ENCODE measurements at places on chromosomes 1 and 21.

GRCh38 chr1:212166244-212166643, 119.0 kb upstream of the PPP2R5A start:
- DNase-seq: no peak

GRCh38 chr21:16943231-16943630, 569.6 kb upstream of the CXADR start:
- no peak for DNase-seq

- DNase-seq: no peak
Measured at GRCh38 chr1:161241682-161242081, 3.7 kb upstream of the NR1I3 start.

DNA sequence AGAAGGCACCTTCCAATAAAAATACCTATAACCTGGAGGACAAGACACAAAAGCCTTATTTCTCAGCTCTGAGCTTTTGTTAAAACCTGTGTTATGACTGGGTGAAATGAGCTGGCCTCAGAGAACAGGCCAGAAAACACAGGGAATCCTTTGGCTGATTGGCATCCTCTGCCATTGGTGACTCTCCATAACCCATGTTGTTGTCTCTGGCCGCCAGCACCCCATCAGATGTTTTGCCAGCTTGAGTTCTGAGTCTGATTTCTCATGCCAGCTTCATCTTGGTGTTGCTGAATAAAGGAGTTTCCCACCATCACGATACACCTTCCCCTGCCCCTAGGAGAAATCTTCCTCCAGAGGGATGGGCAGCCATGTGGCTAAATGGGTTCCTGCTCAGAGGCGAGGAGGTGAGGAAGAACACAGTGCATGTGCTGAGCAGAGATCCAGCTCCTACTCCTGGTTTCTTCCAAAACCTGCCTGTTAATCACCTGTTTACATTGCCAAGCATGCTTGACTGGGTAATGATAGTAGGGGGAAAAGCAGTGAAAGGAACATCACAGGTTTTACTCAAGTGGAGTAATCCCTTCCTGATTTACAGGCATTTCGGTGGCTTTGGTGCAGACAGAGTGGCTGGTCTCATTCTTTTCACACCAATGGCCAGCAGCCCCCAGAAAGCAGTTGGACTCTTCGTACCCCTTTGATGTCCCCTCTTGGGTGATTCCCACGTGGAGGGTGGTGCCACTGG, 109.8 kb downstream of the ROR1 start:
- DNase-seq: no peak

DNA sequence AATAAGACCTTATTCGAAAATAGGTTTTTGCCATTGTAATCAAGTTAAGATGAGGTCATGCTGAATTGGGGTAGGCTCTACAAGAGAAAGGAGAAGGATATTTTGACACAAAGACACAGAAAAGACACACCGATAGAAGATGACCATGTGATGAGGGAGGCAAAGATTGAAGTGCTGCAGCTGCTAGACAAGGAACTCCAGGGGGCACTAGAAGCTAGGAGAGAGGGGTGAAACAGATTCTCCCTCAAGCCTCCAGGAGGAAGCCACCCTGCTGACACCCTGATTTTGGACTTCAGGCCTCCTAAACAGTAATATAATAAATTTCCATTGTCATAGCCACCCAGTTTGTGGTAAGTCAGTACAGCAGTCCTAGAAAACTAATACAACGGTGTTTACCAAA, 506.8 kb upstream of the CAMK1G start:
- DNase-seq: no peak

- DNase-seq: no peak
Measured at GRCh38 chr1:15958111-15958510, 17.8 kb downstream of the ZBTB17 start.

Measured in NCI-H460 (cell line).